ENCODE measurements at places on chromosomes 7 and 10.

DNA sequence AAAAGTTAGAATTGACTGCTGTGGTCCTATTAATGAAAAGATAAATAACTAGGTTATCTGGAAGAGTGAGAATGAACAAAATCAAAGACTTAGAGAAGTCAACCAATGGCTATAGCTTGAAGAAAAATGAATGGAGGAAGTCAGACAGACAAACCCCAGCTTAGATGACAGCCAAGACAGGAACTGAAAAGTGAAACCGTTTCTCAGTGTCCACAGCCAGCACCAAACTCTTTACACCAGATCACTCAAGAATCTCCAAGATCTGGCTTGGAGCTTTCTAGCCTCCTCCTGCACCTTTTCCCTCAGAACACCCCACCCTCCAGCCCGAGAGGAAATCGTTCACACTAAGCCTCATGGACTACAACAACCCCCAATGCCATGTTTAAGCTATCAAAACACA, 167.0 kb downstream of the SFMBT2 start:
- DNase-seq, result no peak

- no peak for DNase-seq
Observed at GRCh38 chr10:73765066-73765465, 16.8 kb upstream of the CHCHD1 start.

DNA sequence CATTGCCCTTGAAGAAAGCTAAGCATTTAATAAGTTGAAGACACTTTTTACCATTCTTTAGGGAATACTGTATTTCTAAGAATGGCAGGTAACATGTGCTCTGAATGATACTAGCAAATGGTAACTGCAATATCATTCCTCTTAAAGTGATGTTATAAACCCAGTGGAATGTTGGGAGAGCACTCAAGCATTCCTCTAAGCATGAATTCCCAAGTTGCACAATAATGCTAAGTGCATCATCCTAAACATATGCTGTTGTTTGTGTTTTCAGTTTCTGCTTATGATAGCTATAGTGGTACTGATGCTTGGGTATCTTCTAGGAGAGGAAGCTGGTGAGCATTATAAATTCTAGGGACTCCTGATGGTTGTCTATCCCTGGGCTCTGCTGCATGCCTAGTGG, 673.9 kb downstream of the PHTF2 start:
- no peak for DNase-seq

GRCh38 chr10:60206735-60207134, 182.9 kb downstream of the ANK3 start:
- no peak for DNase-seq

DNA sequence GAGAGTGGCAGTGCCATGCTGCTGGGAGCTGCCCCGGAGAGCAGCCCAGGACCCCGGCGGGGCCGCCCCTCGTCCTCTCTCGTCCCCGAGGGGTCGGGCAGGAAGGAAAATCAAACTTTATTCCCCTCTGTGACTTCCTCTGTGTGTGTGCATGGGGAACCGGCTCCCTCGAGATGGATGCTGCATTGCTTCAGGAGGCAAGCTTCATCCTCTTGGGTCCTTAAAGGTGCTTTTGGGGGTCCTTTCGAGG, 726 bp downstream of the MCU start:
- no peak for DNase-seq

GRCh38 chr10:17233286-17233991, 5.4 kb downstream of the VIM start:
- no peak for DNase-seq

Data from activated gamma-delta T cell treated with anti-CD3 and anti-CD28 coated beads, Interleukin-2, amount 50 U/mL, for 16 hours (primary cell).